ENCODE measurements at places on chromosomes 5 and 9. TPM values are rescaled to one million over a fixed set of nuclear protein-coding genes. Genes with fewer than 3 reads are reported as not detected.

DNA sequence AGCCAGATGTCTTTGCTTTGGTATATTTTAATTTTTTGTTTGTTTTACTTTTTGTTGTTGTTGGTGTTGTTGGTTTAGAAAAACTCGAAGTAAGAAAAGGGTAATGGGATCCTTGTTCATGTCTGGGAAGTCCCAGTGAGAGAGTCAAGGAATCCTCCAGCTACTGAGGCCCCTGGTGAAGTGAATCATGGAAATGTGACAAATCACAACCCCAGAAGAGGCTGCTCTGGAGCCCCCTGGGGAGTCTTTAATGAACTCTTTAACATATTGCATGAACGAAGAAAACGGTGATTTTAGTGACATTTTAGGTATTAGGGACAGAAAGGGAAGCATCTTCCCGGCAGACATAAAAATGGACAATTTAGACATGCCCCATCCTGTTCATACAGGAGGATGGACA, 41.3 kb downstream of the TMEM174 start:
- ATAC-seq = no peak

- peak; percentile 46 for ATAC-seq
These were observed 96.5 kb downstream of the TLE1 start for GRCh38 chr9:81592887-81593266.

GRCh38 chr5:1882337-1883119, at the start of gene IRX4:
TSS of gene IRX4 (minus strand) at chr5:1882925. CDS start at chr5:1882647, 278 bp downstream.
- ATAC-seq = no peak

The EIF4EBP3 gene
- 8.1 TPM for total RNA-seq

GRCh38 chr5:149898811-149899210, 45.8 kb downstream of the PDE6A start:
- ATAC-seq = no peak
